ENCODE measurements at places on chromosomes 11 and 22. TPM values are rescaled to one million over a fixed set of nuclear protein-coding genes. Genes with fewer than 3 reads are reported as not detected.

Gene KRTAP5-1
- not detected for polyA plus RNA-seq

GRCh38 chr11:94762995-94763394, 5.2 kb upstream of the AMOTL1 start:
- DNase-seq = no peak

DNA sequence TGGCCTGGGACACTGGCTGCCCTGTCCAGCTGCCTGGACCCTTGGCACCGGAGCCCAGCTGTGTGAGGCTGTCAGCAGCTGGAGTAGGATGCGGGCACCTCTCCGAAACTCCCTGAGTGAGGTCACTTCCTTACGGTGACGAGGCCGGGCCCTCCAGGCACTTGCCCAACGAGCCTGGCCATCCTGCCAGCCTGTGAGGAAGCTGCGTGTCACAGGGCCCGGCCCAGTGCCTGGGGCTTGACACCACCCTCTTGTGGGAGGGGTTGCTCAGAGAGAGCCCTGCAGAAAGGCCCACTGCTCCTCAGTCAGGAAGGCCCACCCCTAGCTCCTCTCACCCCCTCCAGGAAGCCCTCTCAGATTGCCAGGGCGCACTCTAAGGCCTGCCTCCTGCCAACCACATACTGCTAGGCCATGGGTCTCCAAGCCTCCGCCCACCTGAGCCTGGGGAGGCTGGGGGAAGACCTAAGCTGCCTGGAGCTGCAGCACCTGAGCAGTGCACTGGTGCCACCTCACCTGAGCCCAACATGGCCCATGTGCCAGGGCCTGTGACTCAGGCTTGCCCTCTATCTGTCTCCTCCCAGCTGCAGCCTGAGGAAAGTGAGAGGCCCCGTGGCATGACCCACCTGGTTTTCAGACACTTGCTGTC, 4.3 kb upstream of the PHLDA2 start:
- DNase-seq = no peak

GRCh38 chr11:7973011-7973410, 7.8 kb upstream of the NLRP10 start:
- DNase-seq = no peak

DNA sequence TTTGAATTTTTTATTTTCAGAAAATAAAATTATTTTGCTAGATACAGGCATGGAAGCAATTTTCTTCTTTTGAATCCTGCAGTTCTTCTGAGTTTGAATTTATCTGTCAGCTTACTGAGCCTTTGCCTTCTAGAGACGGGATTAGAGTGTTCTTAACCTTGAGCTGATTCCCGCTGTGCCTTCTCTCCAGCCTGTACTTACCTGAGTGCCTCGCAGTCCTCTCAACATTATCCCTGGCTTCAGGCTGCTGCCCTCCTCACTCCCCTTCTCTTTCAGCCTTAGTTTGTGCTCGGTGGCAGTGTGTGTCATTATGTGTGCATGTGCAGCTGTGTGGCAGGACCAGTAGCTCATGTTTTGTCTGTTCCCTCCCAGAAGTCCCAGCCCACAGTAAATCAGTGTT, 24.3 kb downstream of the OSBP2 start:
- no peak for DNase-seq

- DNase-seq = no peak
These were observed 8.5 kb downstream of the BATF2 start for GRCh38 chr11:64987998-64988854.

Gene C11orf98
- 45.9 TPM for polyA plus RNA-seq

Gene CASP12
- polyA plus RNA-seq = 1.9 TPM

DNA sequence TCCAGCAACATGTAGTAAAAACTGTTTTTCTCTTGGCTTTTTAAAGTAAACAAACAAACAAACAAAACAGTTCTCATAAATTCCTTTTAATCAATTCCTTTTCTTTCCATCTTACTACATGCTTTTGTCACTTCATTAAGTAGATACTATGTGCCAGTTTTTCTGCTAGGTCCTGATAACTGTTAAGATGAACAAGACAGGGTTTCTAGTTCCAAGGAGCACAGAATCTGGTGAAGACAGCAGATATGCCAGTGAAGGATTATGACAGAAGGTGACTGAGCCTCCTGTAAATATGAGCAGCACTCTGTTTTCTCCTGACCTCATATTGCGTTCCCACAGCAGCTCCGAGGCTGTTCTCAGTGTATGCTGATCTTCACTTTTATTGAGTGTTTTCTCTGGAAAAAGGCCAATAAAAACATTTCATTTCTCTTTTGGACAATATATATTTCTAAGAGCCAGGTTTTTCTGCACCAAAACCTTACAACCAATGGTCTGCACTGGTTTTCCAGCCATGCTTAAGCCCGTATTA, 45.8 kb downstream of the HEPHL1 start:
- peak; percentile 40 for DNase-seq

GRCh38 chr11:12169822-12170221, 59.4 kb downstream of the MICAL2 start:
- no peak for DNase-seq

GRCh38 chr11:101516546-101516945, 67.3 kb downstream of the TRPC6 start:
- no peak for DNase-seq

GRCh38 chr11:120881596-120881995, 142.3 kb upstream of the TBCEL start:
- DNase-seq = no peak

DNA sequence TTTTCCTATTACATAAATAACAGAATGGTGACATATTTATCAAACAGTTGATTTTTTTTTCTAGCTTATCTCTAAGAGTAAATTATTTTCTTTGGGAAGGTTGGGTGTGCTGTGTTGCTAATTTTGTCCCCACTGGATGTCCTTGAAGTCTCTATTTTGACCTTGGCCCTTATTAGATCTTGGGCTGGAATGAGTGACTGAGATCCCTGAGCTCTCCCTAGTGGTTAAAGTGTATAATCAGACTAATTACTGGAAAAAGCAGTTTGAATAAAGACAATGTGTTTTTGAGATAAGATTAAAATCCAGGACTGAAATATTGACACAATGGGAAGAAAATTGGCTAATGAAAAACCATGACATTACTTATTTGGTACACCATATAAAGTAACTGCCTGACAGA, 56.1 kb downstream of the AASDHPPT start:
- no peak for DNase-seq

Gene DUSP8
- polyA plus RNA-seq = 1.2 TPM

Gene OR10A2
- not detected for polyA plus RNA-seq

- DNase-seq = no peak
These were observed 86.8 kb downstream of the NECTIN1 start for GRCh38 chr11:119641983-119642745.
